ENCODE measurements at places on chromosomes 2 and 18. TPM values are rescaled to one million over a fixed set of nuclear protein-coding genes. Genes with fewer than 3 reads are reported as not detected.

The DSC1 gene
- not detected for total RNA-seq

The MREG gene
- total RNA-seq = 1.5 TPM

The CYP1B1 gene
- 12.5 TPM for total RNA-seq

The HOXD1 gene
- 0.51 TPM for total RNA-seq

The UGT1A4 gene
- not detected for total RNA-seq

The ELP2 gene
- 104 TPM for total RNA-seq

The TMEM200C gene
- total RNA-seq = 1.1 TPM

The CDKL4 gene
- 2.7 TPM for total RNA-seq

The SLC38A11 gene
- not detected for total RNA-seq

The TMEM18 gene
- total RNA-seq = 35.5 TPM

The HOXD4 gene
- total RNA-seq = 12.7 TPM

The SNRNP200 gene
- 125 TPM for total RNA-seq

The PAIP2B gene
- total RNA-seq = 19.3 TPM

The MOGAT1 gene
- total RNA-seq = not detected

The WDR12 gene
- total RNA-seq = 45.2 TPM

The C2orf80 gene
- not detected for total RNA-seq

The CIB4 gene
- total RNA-seq = not detected

The ANKRD23 gene
- 5.3 TPM for total RNA-seq

The LIMS4 gene
- total RNA-seq = 3.5 TPM

The ACOXL gene
- 0.17 TPM for total RNA-seq

The ITGB6 gene
- total RNA-seq = 3.6 TPM

The NCKAP5 gene
- total RNA-seq = 2.3 TPM

The ABHD1 gene
- total RNA-seq = 1.5 TPM

The OTOS gene
- total RNA-seq = not detected

The QPCT gene
- 1.1 TPM for total RNA-seq

The ERBB4 gene
- total RNA-seq = 8.2 TPM

The DCC gene
- not detected for total RNA-seq

The EPG5 gene
- total RNA-seq = 18.4 TPM

The ARHGAP28 gene
- total RNA-seq = 15.7 TPM

The FRZB gene
- total RNA-seq = 3.6 TPM

The AQP12A gene
- total RNA-seq = not detected

The PDE1A gene
- 10.4 TPM for total RNA-seq

The PSD4 gene
- total RNA-seq = 8.2 TPM

The PROM2 gene
- total RNA-seq = 3.8 TPM

The CTNNA2 gene
- total RNA-seq = not detected

The CCDC195 gene
- not detected for total RNA-seq

The PLCD4 gene
- total RNA-seq = 0.47 TPM

The SERPINB3 gene
- total RNA-seq = not detected

The CLASP1 gene
- 47.9 TPM for total RNA-seq

The CHST9 gene
- total RNA-seq = 0.38 TPM

Measured in ovary (tissue), 10 donors.